T1000 (cell line): ENCODE measurements at places on chromosomes 12 and 14.

DNA sequence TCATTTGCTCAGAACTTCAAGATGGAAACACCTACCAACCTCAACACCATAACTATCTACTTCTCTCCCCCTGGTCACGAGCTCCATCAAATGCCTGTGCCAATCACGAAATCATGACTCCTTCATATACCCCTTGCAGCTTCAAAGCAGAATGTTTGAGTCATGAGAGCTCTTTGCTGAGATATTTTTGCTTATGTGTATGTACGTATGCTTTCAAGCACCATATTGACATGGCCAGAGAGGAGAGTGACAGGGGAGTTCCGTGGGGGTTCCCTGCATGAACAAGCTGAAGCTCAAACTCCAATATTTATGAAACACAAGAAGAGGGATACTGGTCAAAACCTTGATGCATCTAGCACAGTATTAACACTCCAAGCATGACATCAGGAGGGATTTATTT is 374.4 kb downstream of the DPF3 start:
- DNase-seq, result no peak

GRCh38 chr12:54958048-54958658 is 26.4 kb downstream of the TESPA1 start:
- peak; percentile 18 for DNase-seq

DNA sequence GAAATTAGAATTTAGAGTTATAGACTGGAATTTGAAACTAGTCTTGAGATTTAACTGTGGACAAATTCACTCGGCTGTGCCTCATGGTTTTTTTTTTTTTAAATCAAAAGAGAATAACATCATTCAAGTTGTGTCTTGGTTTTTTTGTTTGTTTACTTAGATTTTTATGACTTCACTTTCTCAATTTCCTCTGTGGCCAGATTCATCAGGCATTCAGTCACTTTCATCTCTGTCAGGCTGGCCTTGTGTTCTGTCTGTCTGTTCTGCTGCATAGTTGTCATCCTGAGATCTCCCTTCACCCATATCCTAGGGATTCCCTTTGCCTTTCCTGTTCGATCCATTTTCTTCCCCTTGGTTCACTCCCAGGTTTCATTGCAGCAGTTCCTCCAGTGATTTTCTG is 10.0 kb downstream of the MARK3 start:
- no peak for DNase-seq

GRCh38 chr14:91098591-91098990 is 15.3 kb upstream of the DGLUCY start:
- DNase-seq, result no peak

DNA sequence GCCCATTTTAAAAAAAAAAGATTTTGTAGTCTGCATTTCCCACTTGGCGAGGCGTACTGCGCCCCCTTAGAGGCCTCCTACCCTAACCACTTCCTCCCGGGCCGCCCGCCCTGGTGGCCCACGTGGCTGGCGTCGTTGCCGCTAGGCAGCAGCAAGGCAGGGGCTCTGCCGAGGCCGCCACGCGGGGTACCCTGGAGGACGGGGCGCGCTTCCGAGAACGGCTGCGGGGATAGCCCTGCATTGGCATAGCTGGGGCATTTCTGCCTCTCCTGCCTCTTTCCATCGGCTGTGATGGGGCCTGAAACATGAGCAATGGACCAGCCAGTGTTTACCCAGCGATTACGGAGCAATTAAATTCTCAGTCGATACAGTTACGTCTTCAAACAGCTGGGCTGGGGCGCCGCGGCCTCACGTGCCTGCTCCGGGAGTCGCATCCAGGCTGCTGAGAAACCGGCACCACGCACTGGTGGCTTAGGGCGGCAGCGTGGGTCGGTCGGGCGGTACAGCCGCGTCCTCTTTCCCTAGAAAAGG is 38.0 kb downstream of the IQSEC3 start:
- DNase-seq, result no peak

GRCh38 chr12:38258411-38258810 is 58.2 kb upstream of the ALG10B start:
- no peak for DNase-seq

GRCh38 chr14:61225344-61225743 is 55.8 kb downstream of the TMEM30B start:
- DNase-seq, result no peak
